ENCODE measurements at places on chromosomes 3 and 15. TPM values are rescaled to one million over a fixed set of nuclear protein-coding genes. Genes with fewer than 3 reads are reported as not detected.

Gene LINS1
- 43.0 TPM for total RNA-seq

Gene CHRNB4
- not detected for total RNA-seq

Gene GOLGA8B
- 276 TPM for total RNA-seq

Gene AGBL1
- 3.1 TPM for total RNA-seq

Gene SPSB4
- total RNA-seq, result 0.29 TPM

GRCh38 chr15:78828920-78829319 lies 17.7 kb upstream of the ADAMTS7 start:
- no peak for DNase-seq
